Calu3 (cell line): ENCODE measurements at places on chromosomes 7 and 10. TPM values are rescaled to one million over a fixed set of nuclear protein-coding genes. Genes with fewer than 3 reads are reported as not detected.

Gene GNGT1
- total RNA-seq, result not detected in 2 replicates

GRCh38 chr10:126722726-126723125 is 52.2 kb upstream of the C10orf90 start:
- H3K27me3 ChIP-seq, result peaks cover 10% of the 10 kb centered on the region
- no peak for DNase-seq
- no peaks in the 10 kb centered on the region for H3K36me3 ChIP-seq
- H3K4me1 ChIP-seq, result no peaks in the 10 kb centered on the region
- H3K4me3 ChIP-seq, result no peak overlapping the region
- no peak overlapping the region for H3K27ac ChIP-seq

Gene GIMAP5
- not detected in 2 replicates for total RNA-seq

DNA sequence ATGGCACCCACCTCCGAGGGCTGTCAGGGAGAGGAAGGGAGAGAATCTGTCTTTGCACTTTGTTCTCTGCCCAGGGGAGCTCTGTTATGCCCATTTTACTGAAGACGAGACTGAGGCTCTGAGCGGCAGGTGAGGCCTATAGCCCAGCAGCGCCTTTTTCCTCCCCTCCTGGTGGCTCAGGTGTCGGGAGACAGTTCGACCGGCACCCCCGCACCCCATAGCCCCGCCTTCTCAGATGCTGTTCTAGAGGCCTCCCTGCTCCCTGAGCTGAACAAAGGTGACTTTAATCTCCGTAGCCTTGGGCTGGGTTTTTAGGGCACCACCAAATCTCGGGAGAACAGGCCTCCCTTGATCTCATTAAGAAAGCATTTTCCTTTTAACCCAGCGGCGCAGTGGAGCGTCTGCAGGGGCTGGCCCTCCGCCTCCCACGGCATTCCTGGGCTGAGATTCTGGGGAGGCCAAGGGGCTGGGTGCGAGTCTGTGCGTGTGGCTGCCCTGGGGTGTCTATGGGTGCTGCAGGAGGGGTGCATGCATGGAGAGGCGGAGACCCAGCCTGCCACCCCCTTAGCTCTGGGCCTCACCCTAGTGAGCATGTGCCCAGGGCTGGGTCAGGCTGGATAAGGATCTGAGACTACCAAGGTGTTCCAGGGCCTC is 3.3 kb downstream of the LFNG start:
- H3K36me3 ChIP-seq, result peaks cover 91% of the 10 kb centered on the region
- H3K27me3 ChIP-seq, result no peaks in the 10 kb centered on the region
- DNase-seq, result peak; percentile 86
- peaks cover 39% of the 10 kb centered on the region for H3K4me1 ChIP-seq

Gene XRCC2
- 22.1 and 23.1 TPM in 2 replicates for total RNA-seq

Gene NET1
- 147 and 154 TPM in 2 replicates for total RNA-seq

GRCh38 chr10:70319824-70320223 is 36.0 kb upstream of the NPFFR1 start:
- H3K4me3 ChIP-seq, result no peak overlapping the region
- no peak for DNase-seq
- no peaks in the 10 kb centered on the region for H3K36me3 ChIP-seq
- no peaks in the 10 kb centered on the region for H3K4me1 ChIP-seq
- H3K27me3 ChIP-seq, result no peaks in the 10 kb centered on the region
- no peak overlapping the region for H3K27ac ChIP-seq

GRCh38 chr7:119482209-119482608 is 790.8 kb upstream of the KCND2 start:
- no peak overlapping the region for H3K27ac ChIP-seq
- no peak overlapping the region for H3K4me3 ChIP-seq
- H3K4me1 ChIP-seq, result no peaks in the 10 kb centered on the region
- no peaks in the 10 kb centered on the region for H3K27me3 ChIP-seq
- H3K36me3 ChIP-seq, result no peaks in the 10 kb centered on the region

Gene IL15RA
- 28.6 and 42.4 TPM in 2 replicates for total RNA-seq

DNA sequence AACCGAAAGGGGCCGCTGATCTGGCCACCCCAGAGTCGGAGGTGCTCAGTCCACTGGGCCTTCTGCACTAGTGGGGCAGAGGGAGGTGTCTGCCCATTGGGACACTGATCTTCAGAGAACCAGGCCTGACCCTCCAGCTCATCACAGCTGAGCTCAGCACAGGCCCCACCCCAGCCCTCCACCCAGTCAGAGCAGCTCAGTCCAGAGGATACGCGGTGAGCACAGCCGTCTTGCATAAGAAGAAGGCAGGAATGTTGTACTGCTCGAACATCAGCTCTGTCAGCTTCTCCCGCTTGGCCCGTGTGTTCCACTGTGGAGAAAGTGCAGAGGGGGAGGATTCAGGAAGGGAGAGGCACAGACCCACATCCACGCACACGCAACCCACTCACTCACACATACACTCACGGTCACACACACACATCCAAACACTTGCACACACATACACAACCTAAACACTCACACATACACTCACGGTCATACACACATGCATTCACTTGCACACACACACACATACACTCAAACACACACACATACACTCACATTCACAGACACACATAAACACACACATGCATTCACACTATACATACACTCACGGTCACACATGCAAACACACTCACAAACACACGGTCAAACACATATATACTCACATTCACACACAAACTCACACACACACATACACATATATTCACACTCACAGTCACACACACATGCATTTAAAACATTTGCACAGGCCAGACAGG is 6.3 kb downstream of the ACTL6B start:
- no peaks in the 10 kb centered on the region for H3K4me1 ChIP-seq
- no peak overlapping the region for H3K27ac ChIP-seq
- no peak for DNase-seq
- H3K4me3 ChIP-seq, result no peak overlapping the region

Gene BET1
- 18.7 and 21.4 TPM in 2 replicates for total RNA-seq

- H3K27ac ChIP-seq, result no peak overlapping the region
- no peaks in the 10 kb centered on the region for H3K36me3 ChIP-seq
- DNase-seq, result no peak
- H3K4me3 ChIP-seq, result no peak overlapping the region
These were observed 135.7 kb downstream of the DYNC2I1 start for GRCh38 chr7:158991824-158992621.

Gene CCT6A
- total RNA-seq, result 416 and 421 TPM in 2 replicates

Gene EGFR
- 85.3 and 87.4 TPM in 2 replicates for total RNA-seq

- peak; percentile 66 for DNase-seq
- H3K4me1 ChIP-seq, result peaks cover 12% of the 10 kb centered on the region
- H3K27ac ChIP-seq, result peak overlapping the region; percentile 57
- peak overlapping the region; percentile 42 for H3K4me3 ChIP-seq
- H3K36me3 ChIP-seq, result peaks cover 8% of the 10 kb centered on the region
- no peaks in the 10 kb centered on the region for H3K27me3 ChIP-seq
These were observed 103.0 kb upstream of the LSM8 start for GRCh38 chr7:118080947-118081346.

DNA sequence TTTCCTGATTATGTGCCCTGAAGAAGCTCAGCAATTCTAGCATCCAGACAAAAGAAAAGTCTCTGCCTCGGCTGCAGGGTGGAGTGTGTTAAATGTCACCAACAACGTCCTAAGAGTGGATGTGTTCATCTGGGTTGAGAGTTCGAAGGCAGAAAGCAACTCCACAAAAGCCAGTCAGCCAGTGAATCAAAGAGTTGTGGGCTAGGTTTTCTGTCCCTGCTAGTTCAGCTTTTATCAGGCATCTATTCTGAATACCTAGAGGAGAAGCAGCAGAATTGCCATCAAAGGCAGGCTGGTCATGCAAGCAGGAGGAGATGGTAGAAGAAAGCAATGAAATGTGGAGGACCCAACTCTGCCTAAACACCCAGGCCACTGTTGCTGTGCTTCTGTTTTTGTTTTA is 205.2 kb downstream of the KLF6 start:
- no peak overlapping the region for H3K4me3 ChIP-seq
- H3K36me3 ChIP-seq, result no peaks in the 10 kb centered on the region
- no peak for DNase-seq

- H3K4me3 ChIP-seq, result no peak overlapping the region
- no peak overlapping the region for H3K27ac ChIP-seq
- H3K27me3 ChIP-seq, result peaks cover 75% of the 10 kb centered on the region
- H3K4me1 ChIP-seq, result no peaks in the 10 kb centered on the region
- DNase-seq, result no peak
These were observed 79.5 kb upstream of the FAM20C start for GRCh38 chr7:112881-113280.

Gene CHN2
- total RNA-seq, result 9.7 and 12.4 TPM in 2 replicates

- no peaks in the 10 kb centered on the region for H3K36me3 ChIP-seq
- H3K27me3 ChIP-seq, result no peaks in the 10 kb centered on the region
- H3K4me1 ChIP-seq, result no peaks in the 10 kb centered on the region
- no peak for DNase-seq
- H3K27ac ChIP-seq, result no peak overlapping the region
These were observed 504.1 kb upstream of the ANKRD30A start for GRCh38 chr10:36621346-36621745.

DNA sequence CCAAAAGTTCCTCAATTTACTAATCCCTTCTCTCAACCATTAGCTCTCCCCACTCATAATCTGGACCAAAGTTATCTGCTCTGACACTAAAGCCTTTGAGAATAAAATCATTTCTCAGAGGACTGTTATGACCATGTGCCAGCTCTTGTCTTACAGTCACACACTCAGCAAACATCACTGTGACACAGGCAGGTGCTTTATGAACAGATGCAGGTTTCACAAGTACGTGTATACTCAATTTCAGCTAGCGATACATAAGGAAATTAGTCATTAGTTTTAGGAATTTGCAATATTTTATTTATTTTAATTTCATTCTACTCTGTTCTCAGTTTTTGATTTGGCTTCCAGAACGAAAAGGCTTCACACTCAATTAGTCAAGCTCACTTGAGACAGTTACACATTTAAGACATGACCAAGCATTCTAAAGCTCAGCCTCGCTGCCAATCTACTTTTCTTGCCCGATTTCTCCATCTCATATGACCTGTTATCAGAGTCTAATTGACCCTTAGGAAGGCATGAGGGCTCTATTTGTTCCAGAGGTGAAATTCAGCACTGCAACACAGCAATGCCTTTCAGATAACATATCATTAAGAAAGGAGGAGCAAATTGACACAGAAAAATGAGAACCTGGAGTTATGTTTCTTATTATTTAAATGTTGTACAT is 76.8 kb downstream of the TFEC start:
- no peaks in the 10 kb centered on the region for H3K4me1 ChIP-seq
- H3K27ac ChIP-seq, result no peak overlapping the region
- no peak for DNase-seq
- H3K36me3 ChIP-seq, result no peaks in the 10 kb centered on the region
- no peaks in the 10 kb centered on the region for H3K27me3 ChIP-seq
- no peak overlapping the region for H3K4me3 ChIP-seq

Gene EBF3
- not detected in 2 replicates for total RNA-seq

DNA sequence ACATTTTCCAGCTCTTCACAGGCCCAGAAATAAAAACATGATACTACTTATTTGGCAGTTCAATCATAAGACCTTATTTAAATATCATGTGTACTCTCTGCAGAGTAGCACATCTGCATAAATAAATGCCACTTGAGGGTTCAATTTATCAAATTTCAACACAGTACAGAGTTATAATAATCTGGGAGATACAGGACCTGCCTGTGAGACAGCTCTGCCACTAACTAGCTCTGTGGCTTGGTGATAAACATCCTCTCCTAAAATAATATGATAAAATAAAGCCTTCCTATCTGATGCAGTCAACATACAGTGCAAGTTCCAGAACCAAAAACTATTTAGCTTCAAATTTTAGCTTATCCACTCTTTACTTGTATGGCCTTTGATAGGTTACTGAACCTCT is 90.9 kb upstream of the GATAD1 start:
- DNase-seq, result no peak
- no peaks in the 10 kb centered on the region for H3K4me1 ChIP-seq
- H3K36me3 ChIP-seq, result no peaks in the 10 kb centered on the region
- H3K4me3 ChIP-seq, result no peak overlapping the region
- H3K27ac ChIP-seq, result no peak overlapping the region

Gene PPA1
- total RNA-seq, result 260 and 280 TPM in 2 replicates

Gene CTBP2
- 71.9 and 78.7 TPM in 2 replicates for total RNA-seq

GRCh38 chr7:44964384-44964830 is 14.4 kb downstream of the MYO1G start:
- H3K27ac ChIP-seq, result no peak overlapping the region
- H3K4me3 ChIP-seq, result no peak overlapping the region
- no peaks in the 10 kb centered on the region for H3K36me3 ChIP-seq
- H3K4me1 ChIP-seq, result no peaks in the 10 kb centered on the region
- peaks cover 19% of the 10 kb centered on the region for H3K27me3 ChIP-seq

DNA sequence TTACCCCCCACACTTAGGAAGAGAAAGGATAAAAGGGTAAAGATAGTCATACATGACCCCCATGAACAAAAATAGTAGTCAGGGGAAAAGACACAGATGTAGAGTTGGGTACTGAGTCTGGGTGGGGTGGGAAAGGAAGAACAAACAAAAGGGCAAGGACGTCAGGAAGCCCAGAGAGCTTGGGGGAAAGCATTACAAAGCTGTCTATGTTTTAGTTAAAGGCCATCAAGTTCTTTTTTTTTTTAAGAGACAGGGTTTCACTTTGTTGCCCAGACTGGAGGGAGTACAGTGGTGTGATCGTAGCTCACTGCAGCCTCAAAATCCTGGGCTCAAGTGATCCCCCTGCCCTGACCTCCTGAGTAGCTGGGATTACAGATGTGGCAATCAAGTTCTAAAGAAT is 98.4 kb upstream of the PDLIM1 start:
- no peaks in the 10 kb centered on the region for H3K27me3 ChIP-seq
- peaks cover 8% of the 10 kb centered on the region for H3K4me1 ChIP-seq
- no peak overlapping the region for H3K27ac ChIP-seq
- peaks cover 2% of the 10 kb centered on the region for H3K36me3 ChIP-seq
- H3K4me3 ChIP-seq, result no peak overlapping the region

DNA sequence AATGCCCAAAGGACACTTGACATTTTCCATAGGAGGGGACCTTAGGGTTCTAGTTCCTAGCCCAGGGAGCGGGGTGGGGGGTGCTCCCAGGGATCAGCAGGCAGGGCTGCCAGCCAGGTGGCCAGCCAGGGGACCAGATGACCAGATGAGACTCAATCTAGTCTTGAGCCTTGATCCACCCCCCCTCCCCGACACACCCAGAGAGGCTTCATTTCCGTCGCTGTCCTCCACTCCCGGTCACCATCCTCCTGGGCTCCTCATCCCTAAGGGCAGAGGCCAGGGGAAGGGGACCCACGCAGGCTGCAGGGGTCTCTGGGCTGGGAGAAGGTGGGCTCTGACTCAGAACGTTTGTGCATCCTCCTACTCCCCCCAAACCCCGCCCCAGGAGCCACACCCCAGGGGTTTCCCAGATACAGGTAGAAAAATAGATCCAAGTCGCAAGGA is 1.0 kb downstream of the STX1A start:
- H3K27me3 ChIP-seq, result no peaks in the 10 kb centered on the region
- DNase-seq, result no peak
- H3K36me3 ChIP-seq, result peaks cover 47% of the 10 kb centered on the region

- no peak overlapping the region for H3K4me3 ChIP-seq
- DNase-seq, result no peak
- H3K27me3 ChIP-seq, result no peaks in the 10 kb centered on the region
- H3K27ac ChIP-seq, result no peak overlapping the region
- H3K4me1 ChIP-seq, result peaks cover 14% of the 10 kb centered on the region
These were observed 17.3 kb downstream of the SLC16A12 start for GRCh38 chr10:89518108-89518507.

DNA sequence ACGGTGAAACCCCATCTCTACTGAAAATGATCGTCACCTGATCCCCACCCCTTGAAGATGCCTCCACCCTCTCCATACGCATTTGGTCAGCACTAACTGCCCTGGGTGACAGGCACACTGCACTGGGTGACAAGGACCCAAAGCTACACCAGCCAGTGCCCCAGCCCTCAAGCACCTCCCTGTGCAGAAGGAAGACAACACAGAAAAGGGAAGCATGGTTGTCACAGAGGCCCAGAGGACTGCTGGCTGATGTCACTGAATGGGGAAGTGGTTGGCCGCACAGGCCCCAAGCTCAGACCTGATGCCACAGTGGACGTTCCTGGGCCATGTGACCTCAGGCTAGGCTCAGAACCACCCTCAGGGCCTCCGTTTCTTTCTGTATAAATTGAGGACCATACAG is 4.2 kb upstream of the PILRA start:
- no peak overlapping the region for H3K27ac ChIP-seq
- H3K27me3 ChIP-seq, result no peaks in the 10 kb centered on the region
- no peak for DNase-seq
- H3K4me3 ChIP-seq, result no peak overlapping the region

Gene ADAM22
- total RNA-seq, result 3.0 and 3.2 TPM in 2 replicates
